ENCODE measurements at places on chromosomes 6 and 20. TPM values are rescaled to one million over a fixed set of nuclear protein-coding genes. Genes with fewer than 3 reads are reported as not detected.

Gene PDE10A
- total RNA-seq = 1.3 TPM

Gene HLA-DRB1
- total RNA-seq = not detected

Gene BPIFB3
- not detected for total RNA-seq

Gene KCNK5
- not detected for total RNA-seq

Gene CEP85L
- 23.5 TPM for total RNA-seq

Gene RHAG
- not detected for total RNA-seq

Gene PAK5
- not detected for total RNA-seq

Gene SDC4
- total RNA-seq = 78.1 TPM

Gene VPS16
- total RNA-seq = 68.1 TPM

Gene PAQR8
- total RNA-seq = 3.0 TPM

Gene SLC22A2
- not detected for total RNA-seq

Gene MEI4
- not detected for total RNA-seq

Gene SMPD2
- total RNA-seq = 8.6 TPM

Gene FOXS1
- not detected for total RNA-seq

Gene APCDD1L
- total RNA-seq = 4.1 TPM

Gene ADTRP
- 2.2 TPM for total RNA-seq

Gene CLVS2
- under 0.01 TPM for total RNA-seq

Gene SLCO4A1
- 0.32 TPM for total RNA-seq

Gene FKBP1C
- total RNA-seq = 0.09 TPM

Gene PNPLA1
- total RNA-seq = not detected

Gene CST9L
- total RNA-seq = not detected

Gene BANF2
- total RNA-seq = not detected

Gene NCOA3
- 15.3 TPM for total RNA-seq

Gene UNC93A
- total RNA-seq = not detected

Gene FNDC1
- total RNA-seq = 0.16 TPM

Gene FERMT1
- 4.9 TPM for total RNA-seq

Gene TREM2
- total RNA-seq = not detected

Gene WFDC12
- total RNA-seq = not detected

Gene RBPJL
- not detected for total RNA-seq

Gene AKAP7
- 8.5 TPM for total RNA-seq

Gene PPIL6
- 1.4 TPM for total RNA-seq

All from bronchial smooth muscle cell (primary cell).